Stimulated activated CD4-positive, alpha-beta T cell treated with anti-CD3 and anti-CD28 coated beads, TNF-alpha, amount 100 ng/mL, for 48 hours (primary cell): ENCODE measurements at places on chromosomes 11 and 22.

GRCh38 chr22:36587289-36588154, 58.6 kb upstream of the EIF3D start:
- DNase-seq = no peak

DNA sequence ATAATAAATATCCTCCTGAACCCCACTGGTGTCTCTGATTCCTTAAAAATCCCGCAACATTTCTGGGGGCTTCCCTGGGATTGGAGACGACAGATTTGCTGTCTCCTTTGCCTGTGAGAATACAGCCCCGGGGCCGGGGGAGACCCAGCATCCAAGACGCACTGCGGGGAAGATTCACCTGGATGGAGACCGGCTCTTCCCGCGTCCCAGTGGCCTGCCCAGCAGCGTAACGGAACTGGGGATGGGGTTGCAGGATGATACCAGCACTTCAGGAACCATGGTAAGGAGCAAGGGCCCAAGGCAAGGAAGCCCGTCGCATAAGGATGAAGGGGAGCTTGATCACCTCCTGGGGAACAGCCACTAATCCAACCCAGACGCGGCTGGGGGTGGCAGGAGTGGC, 53.3 kb upstream of the OR4C15 start:
- no peak for DNase-seq

DNA sequence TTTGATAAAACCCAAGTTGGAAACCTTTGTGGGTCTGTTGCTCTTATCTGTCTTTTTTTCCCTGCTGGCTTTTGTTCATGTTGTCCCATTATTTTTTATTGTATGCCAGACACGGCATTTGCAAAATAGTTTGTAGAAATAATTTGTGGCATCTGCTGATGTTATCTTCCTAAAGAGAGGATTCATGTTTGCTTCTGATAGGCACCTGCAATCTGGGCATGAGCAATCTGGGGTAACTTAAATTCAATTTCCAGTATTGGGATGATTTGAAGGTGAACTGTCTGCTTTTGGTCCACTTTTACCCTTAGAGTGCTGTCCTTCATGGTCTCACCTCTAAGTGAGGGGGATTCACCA, 126.9 kb downstream of the CEP164 start:
- DNase-seq = no peak

- DNase-seq = no peak
These were observed 905.7 kb upstream of the TENM4 start for GRCh38 chr11:80346353-80347059.

DNA sequence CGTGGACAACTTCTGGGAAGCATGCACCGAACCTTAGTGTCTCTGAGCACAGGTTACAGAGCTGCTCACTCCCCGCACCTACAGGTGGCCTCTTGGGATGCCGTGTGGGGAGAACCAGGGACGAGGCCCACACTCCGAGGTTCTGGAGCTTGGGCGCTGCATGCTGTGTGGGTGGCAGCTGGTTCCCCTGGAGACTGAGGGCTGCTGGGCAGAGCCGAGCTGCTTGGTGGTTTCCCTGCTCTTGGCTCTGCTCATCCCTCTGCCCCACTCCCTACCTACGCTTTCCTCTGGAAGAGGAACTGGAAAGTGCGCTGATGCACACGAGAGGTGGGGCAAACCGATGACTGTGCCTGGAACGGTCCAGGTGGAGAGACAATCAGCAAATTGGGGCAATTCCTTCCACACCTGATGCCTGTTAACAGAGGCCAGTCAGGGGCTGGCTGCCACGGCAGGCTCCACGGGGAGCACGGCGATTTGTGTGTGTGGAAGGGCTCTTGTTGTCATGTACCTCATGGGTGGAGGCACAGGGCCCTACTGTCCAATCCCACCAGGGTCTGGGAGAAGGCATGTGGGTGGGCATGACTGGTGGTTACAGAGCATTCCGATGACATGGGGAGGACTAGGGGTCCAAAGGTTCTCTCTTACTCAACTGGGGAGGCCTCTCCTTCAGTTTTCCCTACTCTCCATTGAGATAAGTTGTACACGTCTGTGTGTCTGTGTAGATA, 60.9 kb downstream of the ST14 start:
- no peak for DNase-seq

- DNase-seq = peak; percentile 44
These were observed at the start of gene CTTN for GRCh38 chr11:70397983-70398833. CTTN (plus strand) TSS chr11:70398529; CDS start chr11:70407298, 8,769 bp downstream.

- DNase-seq = no peak
These were observed 124.6 kb downstream of the PHF21B start for GRCh38 chr22:44884968-44885805.

- DNase-seq = no peak
These were observed 450 bp downstream of the MAP4K2 start for GRCh38 chr11:64802370-64803157.

DNA sequence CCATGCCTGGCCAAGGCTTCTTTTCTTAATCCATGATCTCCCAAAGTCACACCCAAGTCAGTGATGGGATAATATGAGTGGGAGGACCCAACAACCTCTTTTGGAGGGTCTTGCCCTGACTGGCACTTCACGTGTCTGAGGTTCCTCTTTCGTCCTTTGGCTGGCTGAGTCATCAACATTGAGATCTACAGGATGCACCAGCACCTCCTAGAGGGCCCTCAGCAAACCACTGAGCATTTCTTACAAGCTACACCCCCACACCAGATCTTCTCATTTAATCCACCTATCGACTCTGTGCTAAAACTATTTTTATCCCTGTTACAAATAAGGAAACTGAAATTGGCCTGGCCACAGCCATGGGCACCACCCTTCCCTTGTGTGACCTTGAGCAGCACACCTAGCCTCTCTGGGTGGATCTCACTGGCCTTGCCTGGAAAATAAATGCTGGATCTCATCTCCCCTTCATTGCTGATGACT, 63.4 kb downstream of the FLI1 start:
- peak; percentile 65 for DNase-seq

- DNase-seq = no peak
These were observed 107.4 kb downstream of the ZBTB16 start for GRCh38 chr11:114166897-114167323.

- no peak for DNase-seq
These were observed 39.7 kb downstream of the MYO7A start for GRCh38 chr11:77167791-77168190.

- DNase-seq = no peak
These were observed 44.8 kb downstream of the CSNK2A3 start for GRCh38 chr11:11308249-11308648.

GRCh38 chr11:30889143-30889794, 303.1 kb upstream of the MPPED2 start:
- DNase-seq = no peak

GRCh38 chr11:45799562-45799961, 5.4 kb upstream of the SLC35C1 start:
- no peak for DNase-seq

- DNase-seq = peak; percentile 62
These were observed 49.5 kb downstream of the VSIG10L2 start for GRCh38 chr11:125995313-125995712.

GRCh38 chr11:2399488-2400068, 972 bp upstream of the TSSC4 start:
- no peak for DNase-seq

GRCh38 chr22:40651057-40651456, 14.5 kb upstream of the MRTFA start:
- no peak for DNase-seq

GRCh38 chr11:117302228-117302627, 11.1 kb downstream of the BACE1-AS start:
- no peak for DNase-seq

- DNase-seq = no peak
These were observed 19.5 kb upstream of the NAV2 start for GRCh38 chr11:19693146-19693545.

DNA sequence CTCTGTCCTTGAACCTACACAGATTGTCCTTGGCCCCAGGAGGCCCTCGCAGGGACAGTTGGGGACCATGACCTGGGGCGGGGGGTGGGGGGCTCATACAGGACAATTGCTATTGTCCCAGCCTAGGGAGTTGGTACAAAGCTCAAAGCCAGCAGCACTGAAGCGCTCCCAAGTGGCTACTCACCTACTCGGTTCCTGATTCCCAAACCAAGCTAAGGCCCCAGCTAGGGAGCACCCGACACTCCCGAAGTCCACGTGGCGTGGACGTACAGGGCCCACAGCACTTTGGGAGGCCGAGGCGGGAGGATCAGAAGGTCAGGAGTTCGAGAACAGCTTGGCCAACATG, 80.6 kb downstream of the CELSR1 start:
- no peak for DNase-seq

DNA sequence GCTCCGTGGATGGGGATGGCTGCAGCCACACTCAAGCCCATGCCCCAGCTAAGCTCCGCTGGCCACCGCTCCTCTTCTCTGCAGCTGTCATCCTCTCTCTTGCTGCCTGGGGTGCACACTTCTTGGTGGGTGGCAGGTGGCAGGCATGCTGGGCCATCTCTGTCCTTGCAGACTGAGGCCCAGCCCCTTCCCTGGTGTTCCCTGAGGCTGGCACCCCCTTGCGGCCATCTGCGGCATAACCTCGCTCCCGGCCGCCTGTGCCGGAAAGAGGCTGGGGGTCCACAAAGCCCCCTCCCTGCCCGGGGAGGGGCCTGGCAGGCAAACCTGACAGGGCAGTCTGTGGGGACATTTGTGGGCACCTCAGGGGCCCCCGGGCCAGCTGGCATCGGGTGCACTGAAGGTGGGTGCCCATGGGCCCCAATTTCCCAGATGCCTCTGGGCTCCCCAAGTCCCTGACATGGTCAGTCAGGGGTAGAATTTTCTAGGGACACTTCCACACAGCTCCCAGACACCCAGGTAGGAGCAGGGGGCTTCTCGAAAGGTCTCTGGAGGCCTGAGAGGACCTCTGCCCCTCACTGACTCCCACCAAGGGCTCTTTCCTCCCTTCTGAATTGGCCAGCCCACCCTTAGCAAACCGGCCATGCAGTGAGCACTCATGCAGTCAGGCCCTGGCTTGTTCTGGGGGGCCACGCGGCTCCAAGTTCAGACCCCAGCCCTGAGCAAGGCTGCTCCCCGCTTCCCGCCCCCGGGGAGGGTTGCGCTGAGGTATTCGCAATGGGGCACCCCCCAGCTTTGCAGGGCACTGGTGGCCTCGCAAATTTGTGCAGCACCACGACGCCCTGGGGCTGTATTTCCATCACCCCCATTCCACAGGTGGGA, 23.5 kb upstream of the TH start:
- DNase-seq = peak; percentile 49

- DNase-seq = no peak
These were observed 269.6 kb downstream of the MN1 start for GRCh38 chr22:27531782-27532530.

- peak; percentile 27 for DNase-seq
These were observed 599 bp downstream of the NPTXR start for GRCh38 chr22:38843201-38843656.
